Right atrium auricular region (tissue), 2 donors: ENCODE measurements at places on chromosomes 6 and 20. TPM values are rescaled to one million over a fixed set of nuclear protein-coding genes. Genes with fewer than 3 reads are reported as not detected.

GRCh38 chr6:147986846-147987245, 355.8 kb upstream of the SASH1 start:
- no peak for DNase-seq

- DNase-seq: no peak
Measured at GRCh38 chr20:3995067-3995748, 20.1 kb downstream of the RNF24 start.

- DNase-seq: no peak
Measured at GRCh38 chr6:127869772-127870404, 31.0 kb downstream of the THEMIS start.

DNA sequence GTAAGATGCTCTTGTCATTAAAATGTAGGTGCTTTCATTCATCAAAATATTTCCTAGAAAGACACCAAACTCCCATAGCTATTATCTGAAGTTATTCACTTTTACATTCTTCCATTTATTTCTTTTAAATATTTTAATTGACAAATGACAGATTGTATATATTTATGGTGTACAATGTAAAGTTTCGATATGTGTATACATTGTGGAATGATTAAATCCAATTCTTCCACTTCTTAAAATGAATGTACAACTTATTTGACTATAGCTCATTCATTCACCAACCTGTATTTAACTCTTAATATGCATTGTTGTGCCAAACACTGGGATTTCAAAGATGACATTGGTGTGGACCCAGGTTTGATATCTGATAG, 41.0 kb downstream of the CCN2 start:
- no peak for DNase-seq

DNA sequence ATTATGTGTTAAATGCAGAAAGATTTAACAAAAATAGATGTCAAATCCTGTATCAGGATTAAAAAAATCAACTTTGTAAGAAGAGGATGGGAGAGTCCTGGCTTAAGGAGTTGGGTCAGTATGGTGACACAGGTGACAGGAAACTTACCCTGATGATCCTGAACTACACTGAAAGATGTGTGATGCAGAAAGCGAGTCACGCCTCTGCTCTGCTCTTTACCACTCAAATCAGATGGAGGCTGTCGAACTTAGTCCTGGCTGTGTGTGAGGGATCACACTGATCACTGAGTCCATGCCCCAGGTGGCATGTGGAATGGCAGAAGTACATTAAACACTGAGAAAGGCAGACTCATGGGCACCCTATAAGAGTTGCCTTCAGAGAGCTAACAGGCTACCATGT, 92.9 kb downstream of the GJA10 start:
- no peak for DNase-seq

GRCh38 chr20:20531283-20531682, 163.4 kb downstream of the INSM1 start:
- no peak for DNase-seq

DNA sequence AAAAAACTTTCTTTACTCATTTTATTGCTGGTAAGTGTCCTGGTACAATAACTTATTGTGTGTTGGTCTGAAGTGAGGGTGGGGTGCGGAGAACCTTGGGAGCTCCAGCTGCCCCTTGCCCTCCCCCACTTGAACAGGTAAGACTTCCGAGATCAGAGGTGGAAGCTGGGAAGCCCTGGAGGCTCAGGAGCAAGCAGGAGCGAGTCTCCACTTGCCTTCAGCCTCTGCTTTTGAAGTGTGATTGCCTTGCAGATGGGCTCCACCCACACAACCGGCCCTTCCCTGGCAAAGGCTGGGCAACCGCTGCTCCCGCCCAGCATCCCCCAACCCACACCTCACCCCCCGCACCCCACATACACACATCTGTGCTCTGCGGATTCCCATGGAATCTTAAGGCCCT, 179.6 kb downstream of the TFAP2C start:
- DNase-seq: no peak

- DNase-seq: no peak
Measured at GRCh38 chr6:120681204-120681603, 653.1 kb downstream of the TBC1D32 start.

- DNase-seq: peak; percentile 62
Measured at GRCh38 chr6:152273002-152273401, 364.2 kb downstream of the SYNE1 start.

DNA sequence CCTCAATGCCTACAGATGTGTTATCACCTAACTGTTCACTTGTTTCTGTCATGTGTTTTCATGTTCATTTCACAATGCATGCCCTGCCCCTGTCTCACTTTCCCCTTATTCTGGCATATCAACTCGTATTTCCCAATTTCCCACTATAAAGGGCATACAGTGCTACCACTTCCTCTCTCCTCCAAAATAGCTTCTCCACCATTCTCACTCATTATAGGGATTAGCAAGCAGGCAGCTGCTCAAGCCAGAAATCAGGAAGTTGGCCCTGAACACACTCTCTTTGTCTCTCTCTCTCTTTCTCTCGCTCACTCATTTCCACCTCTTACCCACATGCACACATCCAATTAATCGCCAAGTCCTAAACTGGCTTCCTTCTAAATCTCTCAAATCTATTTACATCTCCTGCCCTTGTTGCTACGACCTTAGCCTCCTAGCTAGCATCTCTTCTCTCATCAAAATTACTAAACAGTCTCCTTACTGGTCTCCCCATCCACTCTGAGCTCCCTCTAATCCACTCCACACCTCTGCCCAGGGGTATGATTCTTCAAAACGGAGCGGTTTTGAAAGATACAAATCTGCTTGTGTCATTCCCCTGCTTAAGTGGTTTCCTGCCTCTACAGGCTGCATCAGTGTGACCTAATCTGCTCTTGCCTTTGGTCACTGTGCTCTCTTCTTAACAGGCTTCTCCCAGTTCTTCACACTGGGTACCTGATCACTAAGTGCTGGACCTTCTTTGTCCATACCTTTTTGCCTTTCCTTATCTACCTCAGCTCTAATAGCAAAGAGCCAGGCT, 196.2 kb downstream of the BTBD9 start:
- DNase-seq: no peak

- peak; percentile 59 for DNase-seq
Measured at GRCh38 chr20:33490023-33490933, at the start of gene CBFA2T2. Gene CBFA2T2, plus strand, starts transcription at chr20:33490096. Its CDS starts 172 bp downstream, at chr20:33490268.

- DNase-seq: no peak
Measured at GRCh38 chr6:132498638-132499037, 14.3 kb downstream of the STX7 start.

DNA sequence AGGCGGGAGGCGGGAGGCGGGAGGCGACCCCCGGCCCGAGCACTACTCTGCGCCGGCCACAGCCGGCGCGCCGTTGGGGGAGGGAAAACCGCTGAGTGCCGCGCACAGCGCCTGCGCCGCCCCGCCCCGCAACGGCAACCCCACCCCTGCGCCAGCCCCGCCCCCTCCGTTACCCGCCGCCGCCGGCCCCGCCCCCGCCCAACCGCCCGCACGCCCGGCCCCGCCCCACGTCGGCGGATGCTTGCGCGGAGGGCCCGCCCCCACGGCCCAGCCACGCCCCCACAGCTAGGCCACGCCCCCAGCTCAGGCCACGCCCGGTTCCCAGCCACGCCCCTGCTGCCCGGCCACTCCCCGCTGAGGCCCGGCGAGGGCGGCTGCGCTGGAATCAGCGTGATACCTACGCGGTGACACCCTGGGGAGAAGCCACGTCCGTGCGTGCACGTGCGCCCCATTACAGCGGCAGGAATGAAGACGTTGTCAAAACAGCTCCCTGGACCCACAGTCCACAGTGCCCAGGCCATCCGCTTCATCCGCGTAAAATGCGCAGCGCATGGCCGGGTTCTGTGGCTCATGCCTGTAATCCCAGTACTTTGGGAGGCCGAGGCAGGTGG, at the start of gene TCFL5:
Gene TCFL5, minus strand, starts transcription at position 97 of the 611 bp plus-strand sequence. CDS start 152 bp downstream, outside the sequence.
- DNase-seq: peak; percentile 88

DNA sequence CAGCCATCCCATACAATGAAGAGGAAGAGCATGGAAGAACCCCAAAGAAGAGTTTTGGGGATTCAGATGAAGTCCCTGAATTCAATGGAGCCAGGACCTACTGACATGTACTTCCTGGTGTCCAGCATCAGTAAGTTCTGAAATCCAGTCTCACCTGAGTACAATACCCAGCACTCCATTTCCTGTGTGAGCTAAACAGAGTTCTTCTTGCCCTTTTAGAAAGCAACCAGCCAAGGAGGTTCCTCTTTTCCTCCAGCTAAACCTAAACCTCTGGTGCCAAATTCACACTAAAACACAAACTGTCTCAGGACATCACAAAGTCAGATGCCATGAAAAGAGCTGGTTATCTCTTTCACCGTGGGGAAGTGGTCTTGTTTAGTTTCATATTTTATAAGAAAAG, 71.5 kb downstream of the PKHD1 start:
- no peak for DNase-seq

- DNase-seq: no peak
Measured at GRCh38 chr20:49526568-49526967, 41.4 kb downstream of the PTGIS start.

Gene C20orf141
- not detected for total RNA-seq

Gene ATG5
- 11.0 TPM for total RNA-seq

Gene ZBP1
- not detected for total RNA-seq

Gene HUS1B
- total RNA-seq: not detected

Gene CST9
- not detected for total RNA-seq

Gene TINAG
- 0.51 TPM for total RNA-seq
